HL-60 (cell line): ENCODE measurements at places on chromosomes 7 and 10.

DNA sequence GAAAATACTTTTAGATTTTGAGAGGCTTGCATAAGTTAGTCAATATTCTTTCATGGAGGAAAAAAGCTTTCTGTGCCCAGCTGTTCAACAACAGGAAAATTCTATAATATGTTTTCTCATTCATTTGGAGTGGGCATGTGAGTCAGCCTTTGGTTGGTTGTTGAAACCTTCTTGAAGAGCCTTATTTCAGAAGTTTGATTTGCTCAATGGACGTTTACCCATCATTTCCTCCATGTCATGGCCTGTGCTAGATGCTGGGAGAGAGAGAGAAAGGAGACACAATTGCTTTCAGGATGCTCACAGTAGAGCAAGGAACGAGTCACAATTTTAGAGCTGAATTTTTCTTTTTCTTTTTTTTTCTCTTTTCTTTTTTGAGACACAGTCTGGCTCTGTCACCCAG is 181.7 kb downstream of the PRKCQ start:
- peak; percentile 24 for DNase-seq

DNA sequence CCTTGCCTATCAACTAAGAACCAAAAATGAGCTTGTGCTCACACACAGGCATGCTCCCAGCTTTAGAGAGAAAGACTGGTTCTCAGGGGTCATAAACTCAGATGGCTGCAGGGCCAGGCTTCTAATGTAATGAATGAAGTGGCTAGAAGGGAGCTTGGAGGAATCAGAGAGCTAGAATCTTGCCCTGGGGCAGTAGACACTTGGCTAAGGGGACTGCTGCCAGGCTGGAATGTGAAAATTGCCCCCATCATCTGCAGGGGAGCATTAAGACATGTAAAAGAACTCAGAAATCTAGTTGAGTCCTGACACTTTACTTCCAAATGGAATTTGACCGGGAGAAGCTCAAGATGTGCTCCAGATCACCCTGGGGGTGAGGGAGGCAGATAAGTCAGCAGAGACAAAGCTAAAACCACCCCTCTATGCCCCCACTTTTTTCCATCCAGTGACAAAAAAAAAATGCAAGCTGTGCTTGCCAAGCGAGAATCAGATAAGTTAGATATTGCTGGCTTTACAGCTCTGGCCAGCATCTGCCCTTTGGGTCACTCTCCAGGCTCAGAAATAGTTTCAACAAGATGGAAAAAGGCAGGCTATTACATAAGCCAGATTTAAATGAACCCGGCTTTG is 2.3 kb upstream of the SLC16A9 start:
- no peak for DNase-seq

GRCh38 chr10:361203-362081 is 226.2 kb downstream of the ZMYND11 start:
- no peak for DNase-seq

DNA sequence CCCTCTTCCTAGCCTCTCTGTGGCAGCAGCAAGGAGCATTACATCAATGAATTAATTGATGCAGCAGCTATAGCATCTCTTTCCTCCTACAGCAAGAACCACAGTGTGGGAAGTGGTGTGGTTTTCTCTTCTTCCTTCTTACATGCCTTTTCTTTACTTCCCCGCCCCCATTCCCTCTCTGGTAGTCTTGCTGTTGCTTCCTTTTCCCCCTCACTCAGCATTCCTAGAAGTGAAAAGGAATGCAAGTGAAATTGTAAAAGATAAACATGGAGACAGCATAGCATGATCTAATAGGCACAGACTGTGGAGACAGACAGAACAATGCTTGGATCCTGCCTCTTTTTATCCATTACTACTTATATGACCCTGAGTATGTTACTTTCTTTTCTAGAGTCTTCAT is 370.5 kb upstream of the BMPER start:
- no peak for DNase-seq

GRCh38 chr7:139482122-139482521 is 1.4 kb downstream of the KLRG2 start:
- no peak for DNase-seq

GRCh38 chr10:120979435-120980278 is 128.5 kb downstream of the WDR11 start:
- DNase-seq: peak; percentile 36

DNA sequence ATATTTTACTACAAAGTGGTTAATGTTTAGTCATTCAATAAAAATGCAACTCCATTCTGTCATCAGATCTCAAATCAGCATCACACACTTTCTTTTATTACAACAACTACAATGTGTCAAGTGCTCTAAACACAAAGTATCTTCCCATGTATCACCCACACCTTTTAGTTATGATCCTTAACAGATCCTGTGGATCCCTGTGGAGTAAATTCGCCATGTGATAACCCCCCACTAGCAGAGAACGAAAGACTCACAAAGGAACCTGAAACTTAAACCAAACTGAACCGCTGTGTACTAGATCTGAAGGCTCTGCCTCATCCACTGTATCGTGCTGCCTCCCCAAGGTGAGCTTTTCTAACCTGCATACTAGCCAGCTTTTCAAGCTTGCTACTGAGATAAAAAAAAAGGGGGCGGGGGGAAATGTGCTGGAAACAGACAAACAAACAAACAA is 1.7 kb downstream of the DPY19L1 start:
- no peak for DNase-seq

GRCh38 chr7:20219446-20220292 is 2.5 kb upstream of the MACC1 start:
- peak; percentile 95 for DNase-seq

DNA sequence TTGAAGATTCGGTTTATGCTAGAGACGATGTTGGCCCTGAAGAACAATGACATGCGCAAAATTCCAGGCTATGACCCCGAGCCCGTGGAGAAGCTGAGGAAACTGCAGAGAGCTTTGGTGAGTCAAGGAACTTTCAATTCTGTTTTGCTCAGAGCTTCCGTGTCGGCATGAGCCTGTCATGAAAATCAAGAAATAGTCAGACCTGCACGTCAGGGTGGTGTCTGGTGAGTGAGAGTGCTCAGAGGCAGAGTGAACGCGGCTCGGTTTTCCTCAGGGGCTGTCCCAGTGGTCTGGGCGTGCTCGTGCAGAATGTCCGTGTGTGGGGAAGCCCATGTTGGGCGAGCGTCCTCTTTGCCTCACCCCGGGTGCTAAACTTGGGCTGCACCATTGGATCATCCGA is 12.6 kb downstream of the NOM1 start:
- no peak for DNase-seq

DNA sequence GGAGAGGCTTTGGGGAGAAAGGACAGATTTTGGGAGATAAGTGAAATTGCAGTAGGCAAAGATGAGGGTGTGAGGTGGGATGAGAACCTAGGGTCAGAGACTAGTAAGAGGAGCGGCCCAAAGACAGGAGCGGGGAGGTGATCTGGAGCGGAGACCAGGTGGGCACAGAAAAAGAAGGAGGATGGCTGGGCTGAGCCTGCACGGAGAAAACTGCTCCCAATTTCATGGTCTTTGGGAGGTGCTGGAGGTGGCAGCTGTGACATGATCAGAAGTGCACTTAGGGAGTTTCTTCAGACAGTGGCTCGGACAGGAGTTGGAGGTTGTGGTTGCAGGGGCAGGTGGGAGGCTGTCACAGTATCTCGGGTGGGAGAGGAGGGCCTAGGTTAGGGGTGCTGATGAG is 232.8 kb downstream of the SKAP2 start:
- DNase-seq: no peak

DNA sequence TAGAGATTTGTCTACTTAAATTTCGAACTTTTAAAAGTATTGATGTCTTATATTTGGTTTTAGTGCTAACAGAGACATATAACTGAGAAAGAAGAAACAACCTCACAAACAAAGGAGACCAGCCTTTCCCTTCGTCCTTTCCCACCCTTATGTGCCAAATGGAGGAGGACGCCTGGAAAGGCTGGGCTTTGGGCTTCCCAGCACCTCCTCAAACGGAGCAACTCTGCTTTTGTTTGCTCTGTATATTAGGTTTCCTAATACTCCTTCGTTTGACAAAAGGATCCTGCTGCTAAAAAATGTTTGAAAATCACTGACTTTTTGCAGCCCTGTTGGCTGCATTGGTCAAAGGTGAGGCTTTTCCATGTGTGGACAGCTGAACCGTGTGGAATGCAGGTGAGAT is 471.8 kb downstream of the SORCS3 start:
- no peak for DNase-seq

DNA sequence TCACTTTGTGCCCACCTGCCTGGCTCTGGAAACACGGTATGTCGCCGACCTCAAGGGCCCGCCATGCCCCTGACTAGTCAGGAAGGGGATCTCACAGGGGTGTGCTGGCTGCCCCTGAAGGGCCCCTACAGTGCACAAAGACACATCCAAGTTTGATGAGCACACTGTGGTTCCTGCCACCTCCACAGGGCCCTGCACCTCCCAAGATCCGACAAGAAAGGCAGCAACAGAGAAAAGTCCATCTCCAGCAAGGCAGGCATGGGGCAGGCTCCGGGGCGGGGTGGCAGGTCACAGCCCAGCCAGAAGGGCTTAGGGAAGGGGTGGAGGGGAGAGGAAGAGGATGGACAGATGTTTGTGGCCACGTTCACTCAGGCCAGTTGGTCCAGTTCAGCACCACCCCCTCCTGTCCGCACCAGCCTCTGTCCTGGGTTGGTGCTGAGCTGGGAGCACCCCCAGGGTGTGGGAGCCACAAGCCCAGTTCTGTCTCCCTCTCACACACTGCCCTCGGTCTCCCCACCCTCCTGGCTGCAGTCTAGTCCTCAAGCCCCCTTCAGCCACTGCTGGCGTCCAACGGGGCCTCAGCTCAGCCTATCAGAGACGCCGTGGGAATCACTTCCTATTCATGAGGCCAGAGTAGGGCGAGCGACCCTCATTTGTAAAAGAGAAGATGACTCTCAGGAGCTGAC is 11.5 kb downstream of the DRGX start:
- no peak for DNase-seq

DNA sequence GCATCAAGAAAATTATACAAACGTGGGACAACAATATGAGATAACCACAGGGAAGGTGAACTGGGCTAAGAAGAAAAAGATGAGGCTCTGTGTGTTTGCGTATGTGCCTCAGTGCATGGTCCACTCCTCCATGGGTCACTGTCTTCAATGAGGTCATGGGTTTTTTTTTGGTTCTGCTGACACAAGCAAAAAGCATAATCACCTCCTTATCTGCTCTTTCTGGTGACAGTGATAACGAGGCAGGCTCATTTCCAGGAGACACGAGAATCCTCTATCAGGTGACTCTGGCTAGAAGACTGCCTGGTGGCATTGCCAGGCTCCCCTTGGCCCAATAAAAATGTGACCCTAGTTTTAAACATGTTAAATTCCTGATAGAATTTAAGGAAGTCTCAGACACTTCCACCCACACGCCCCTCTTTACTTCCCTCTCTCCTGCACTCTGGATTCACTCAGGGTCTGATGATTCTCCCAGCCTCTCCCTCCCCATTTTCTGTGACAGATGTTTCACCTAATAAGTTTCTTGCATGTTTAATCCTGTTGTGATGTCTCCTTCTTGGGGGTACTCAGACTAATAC is 35.3 kb upstream of the CDCA7L start:
- DNase-seq: no peak

- DNase-seq: no peak
These were observed 466.5 kb downstream of the GRID1 start for GRCh38 chr10:85900061-85900460.

DNA sequence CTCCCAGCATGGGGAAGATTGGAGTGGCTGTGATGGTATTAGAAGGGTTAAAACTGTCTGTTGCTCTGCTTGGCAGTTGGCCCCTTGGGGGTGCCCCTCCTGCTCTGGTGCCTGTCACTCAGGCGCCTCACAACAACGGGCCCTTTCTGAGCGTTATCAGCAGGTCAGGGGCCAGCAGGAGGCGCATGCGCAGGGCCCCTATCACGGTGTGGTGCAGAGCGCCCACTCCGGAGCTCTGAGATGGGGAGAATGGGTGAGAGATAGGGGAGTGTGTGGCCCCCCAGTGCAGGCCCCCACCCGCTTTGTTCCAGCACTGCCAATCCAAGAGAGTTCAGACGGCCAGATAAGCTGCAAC is 24.8 kb downstream of the GBX1 start:
- no peak for DNase-seq

GRCh38 chr7:107090457-107090856 is 46.0 kb downstream of the PRKAR2B start:
- no peak for DNase-seq

- no peak for DNase-seq
These were observed 30.6 kb downstream of the HYCC1 start for GRCh38 chr7:22983257-22983855.

GRCh38 chr7:106345421-106346166 is 60.8 kb upstream of the NAMPT start:
- DNase-seq: no peak

DNA sequence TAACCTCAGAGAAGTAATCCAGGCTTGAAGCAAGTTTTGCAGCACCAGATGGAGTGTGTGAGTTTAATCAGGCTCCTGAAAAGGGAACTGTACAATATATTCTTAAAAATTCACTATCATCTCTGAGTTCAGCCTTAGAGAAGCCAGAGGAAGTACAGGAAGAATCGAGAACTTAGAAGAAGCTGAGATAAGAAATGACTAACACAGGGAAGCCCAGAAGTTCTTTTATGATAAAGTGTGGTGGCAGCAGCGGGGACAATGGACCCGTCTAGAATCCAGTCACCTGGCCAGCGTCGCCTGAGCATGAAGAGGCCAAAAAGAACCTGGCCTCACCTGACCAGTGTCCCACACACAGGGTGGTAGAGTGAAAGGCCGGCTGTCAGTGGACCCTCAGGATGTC is 161.0 kb downstream of the USP6NL start:
- no peak for DNase-seq

DNA sequence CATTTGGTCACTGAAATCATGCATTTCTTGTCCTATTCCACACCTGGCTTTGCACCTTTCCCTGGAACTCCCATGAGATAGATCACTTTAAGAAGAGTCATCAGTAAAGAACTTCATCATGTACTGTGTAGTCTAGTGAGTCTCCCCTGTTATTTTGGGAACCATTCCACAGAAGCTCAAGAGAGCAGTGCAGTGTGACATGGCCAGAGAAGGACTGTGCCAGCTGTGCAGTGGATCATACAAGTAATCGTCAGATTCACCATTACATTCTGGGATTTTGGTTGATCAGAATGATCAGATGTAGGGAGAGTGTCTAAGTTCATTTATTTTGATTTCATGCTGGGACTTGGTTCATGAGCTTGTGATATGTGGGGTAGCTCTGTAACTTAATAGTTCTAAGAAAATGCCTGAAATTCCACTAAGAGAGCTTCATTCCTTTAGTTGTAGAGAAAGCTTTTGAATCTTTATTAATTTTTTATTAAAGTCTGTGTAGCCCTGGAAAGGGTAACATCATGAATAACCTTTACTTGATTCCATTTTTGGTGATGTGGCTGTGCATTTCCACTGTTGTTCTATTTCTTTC is 166.8 kb downstream of the SUGCT start:
- no peak for DNase-seq

DNA sequence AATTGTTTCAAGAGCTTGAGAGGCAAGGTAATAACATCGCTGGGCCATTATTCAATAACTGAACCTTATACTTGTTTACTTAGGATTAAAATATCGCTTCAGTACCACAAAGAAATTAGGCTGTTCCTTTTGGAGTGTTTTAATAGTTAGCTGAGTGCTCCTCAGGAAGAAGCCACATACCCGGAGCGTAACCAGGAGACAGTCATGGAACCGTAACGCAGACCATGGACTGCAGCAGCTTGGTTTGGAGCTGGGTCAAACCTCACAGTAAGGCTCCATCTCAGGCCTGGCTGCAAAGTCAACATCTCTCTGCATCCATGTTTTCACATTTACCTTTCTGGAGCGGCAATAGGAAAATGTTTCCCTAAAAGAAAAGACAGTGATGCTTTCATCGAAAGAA is 599.0 kb downstream of the TNS3 start:
- no peak for DNase-seq

GRCh38 chr10:17780727-17781126 is 28.4 kb upstream of the MRC1 start:
- no peak for DNase-seq

- peak; percentile 21 for DNase-seq
These were observed 647.6 kb downstream of the TNS3 start for GRCh38 chr7:46934198-46934825.
